Mesothelial cell of epicardium (in vitro differentiated cells): ENCODE measurements at places on chromosomes 7 and 10. TPM values are rescaled to one million over a fixed set of nuclear protein-coding genes. Genes with fewer than 3 reads are reported as not detected.
A peak's percentile ranks its signal among the peaks of the same experiment; 100 is the strongest.

DNA sequence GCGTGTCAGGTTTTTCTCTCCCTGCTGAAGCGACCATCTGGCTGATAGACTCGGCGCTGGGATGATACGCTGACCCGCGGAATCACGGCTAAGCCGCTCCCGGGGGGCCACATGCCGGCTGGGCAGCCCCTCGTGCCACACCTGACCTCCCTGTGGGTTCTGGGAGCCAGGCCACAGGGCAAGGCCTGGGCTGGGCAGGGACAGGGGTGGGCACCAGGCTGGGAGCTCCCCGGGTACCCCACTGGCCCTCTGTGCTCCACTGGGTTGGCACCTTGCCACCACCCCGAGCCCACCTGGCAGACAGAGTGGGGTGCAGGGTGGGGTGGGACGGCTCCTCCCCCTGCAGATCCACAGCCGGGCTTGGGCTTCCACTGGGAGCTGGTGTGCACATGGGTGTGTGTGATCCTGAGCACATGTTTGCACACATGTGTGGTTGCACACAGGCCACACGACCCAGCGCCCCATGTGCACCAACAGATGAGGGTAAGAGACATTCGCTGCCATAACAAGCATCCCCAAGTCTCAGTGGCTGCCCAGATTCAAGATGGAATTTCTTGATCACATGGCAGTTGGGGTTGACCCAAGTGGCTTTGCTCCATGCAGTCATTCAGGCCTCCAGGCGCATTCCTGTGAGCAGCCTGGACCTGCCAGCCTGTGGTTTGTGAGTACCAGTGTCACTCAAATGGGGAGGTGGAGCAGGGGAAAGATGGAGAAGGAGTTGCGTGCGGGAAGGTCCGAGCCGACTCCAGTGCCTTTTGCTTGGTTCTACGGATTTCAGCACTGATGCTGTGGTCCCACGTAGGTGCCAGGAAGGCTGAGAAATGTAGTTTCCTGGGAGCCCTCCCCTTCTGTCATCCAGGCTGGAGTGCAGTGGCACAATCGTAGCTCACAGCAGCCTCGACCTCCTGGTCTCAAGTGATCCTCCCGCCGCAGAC, 79.7 kb downstream of the UNCX start:
- H3K4me3 ChIP-seq: no peak overlapping the region
- DNase-seq: no peak
- no peaks in the 10 kb centered on the region for H3K4me1 ChIP-seq
- H3K27ac ChIP-seq: no peak overlapping the region

DNA sequence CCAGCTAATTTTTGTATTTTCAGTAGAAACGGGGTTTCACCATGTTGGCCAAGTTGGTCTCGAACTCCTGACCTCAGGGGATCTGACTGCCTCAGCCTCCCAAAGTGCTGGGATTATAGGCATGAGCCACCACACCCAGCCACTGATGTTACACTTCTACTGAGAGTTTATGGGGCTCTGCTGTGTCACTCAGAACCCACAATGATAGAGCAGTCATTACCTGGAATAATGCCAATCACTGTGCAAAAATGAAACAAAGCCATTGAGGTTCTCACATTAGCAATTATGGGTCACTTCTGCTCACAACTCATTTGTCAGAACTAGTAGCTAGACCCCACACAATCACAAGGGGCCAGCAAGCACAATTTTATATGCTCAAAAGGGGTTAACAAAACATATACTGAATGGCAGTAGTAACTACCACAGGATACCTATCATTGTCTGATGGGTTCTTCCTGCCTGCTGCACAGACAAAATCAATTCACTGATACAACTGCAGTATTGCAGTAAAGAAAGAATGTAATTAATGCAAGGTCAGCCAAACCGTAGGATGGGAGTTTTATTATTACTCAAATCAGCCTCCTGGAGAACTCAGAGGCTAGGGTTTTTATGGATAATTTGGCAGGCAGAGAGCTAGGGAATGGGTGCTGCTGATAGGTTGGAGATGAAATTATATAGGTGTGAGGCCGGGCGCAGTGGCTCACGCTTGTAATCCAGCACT, 72.1 kb upstream of the TRIM24 start:
- H3K4me1 ChIP-seq: peaks cover 4% of the 10 kb centered on the region
- H3K27ac ChIP-seq: no peak overlapping the region
- DNase-seq: no peak
- no peak overlapping the region for H3K4me3 ChIP-seq

DNA sequence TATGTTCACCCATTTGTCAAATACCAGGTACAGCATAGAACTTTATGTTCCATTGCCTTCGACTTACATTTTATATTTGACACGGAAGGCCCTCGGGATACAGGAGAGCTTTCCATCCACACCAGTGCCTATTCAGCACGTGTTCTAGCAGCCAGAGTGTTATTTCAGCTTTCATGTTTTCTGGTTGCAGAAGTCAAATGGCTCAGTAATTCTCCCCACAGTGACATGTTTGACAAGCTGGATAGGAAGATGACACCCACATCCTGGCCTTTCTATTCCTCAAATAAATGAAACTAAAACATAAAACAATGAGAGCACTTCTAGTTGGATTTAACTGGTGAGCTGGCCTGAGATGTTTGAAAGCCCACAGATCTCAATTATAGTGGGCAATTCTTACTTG, 173.4 kb downstream of the SORCS1 start:
- no peak overlapping the region for H3K4me3 ChIP-seq
- H3K27me3 ChIP-seq: peaks cover 7% of the 10 kb centered on the region
- H3K36me3 ChIP-seq: no peaks in the 10 kb centered on the region
- no peak for DNase-seq
- H3K27ac ChIP-seq: no peak overlapping the region
- no peaks in the 10 kb centered on the region for H3K4me1 ChIP-seq

DNA sequence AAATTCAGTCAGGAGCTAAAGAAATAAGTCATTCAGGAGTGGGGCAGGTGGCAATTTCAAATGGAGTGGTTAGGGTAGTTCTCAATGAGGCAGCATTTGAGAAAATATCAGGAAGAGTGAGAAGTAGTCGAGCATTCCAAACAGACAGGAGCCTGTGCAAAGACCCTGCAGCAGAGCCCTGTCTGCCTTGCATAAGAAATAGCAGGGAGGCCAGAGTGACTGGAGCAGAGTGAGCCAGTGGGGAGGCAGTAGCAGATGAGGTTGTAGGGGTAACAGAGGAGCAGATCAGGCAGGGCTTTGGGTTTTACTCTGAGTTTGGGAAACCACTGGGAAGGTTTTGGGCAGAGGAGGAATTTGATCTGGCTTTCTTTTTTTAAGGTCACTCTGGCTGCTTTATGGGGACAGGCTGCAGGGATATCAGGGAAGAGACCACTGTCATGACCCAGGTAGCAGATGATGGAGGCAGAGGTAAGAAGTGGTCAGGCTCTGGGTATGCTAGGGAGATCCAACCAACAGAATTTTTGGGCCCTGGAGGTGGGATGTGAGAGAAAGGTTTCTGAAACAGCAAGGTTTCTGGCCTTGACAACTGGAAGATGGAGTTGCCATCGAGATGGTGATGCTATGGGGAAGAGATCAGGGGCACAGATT, 1.3 kb upstream of the BLVRA start:
- H3K27me3 ChIP-seq: peaks cover 30% of the 10 kb centered on the region
- DNase-seq: no peak
- no peaks in the 10 kb centered on the region for H3K36me3 ChIP-seq
- H3K4me3 ChIP-seq: peak overlapping the region; percentile 75
- no peak overlapping the region for H3K27ac ChIP-seq

Gene RADIL
- total RNA-seq: 3.3 to 4.2 TPM (median 4.0 TPM) in 3 replicates

DNA sequence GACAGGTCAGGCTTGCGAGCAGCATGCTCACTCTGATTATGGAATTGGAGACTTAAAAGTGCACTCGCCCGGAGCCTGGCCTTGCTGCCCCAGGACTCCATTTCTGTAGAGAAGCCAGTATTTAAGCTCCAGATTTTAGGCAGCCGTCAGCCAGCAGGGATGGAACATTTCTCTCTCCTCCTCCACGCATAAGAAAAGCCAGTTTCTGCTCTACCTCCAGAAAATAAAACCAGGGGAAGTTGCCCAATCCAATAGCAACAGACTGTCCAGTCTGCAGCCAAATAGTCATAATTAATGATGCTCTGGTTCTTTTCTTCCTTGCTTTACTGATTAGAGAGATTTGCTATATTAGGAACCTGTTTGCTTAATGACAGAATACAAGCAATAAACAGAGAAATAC, 203.2 kb downstream of the GFRA1 start:
- H3K27me3 ChIP-seq: no peaks in the 10 kb centered on the region
- no peak for DNase-seq
- peak overlapping the region; percentile 57 for H3K27ac ChIP-seq

DNA sequence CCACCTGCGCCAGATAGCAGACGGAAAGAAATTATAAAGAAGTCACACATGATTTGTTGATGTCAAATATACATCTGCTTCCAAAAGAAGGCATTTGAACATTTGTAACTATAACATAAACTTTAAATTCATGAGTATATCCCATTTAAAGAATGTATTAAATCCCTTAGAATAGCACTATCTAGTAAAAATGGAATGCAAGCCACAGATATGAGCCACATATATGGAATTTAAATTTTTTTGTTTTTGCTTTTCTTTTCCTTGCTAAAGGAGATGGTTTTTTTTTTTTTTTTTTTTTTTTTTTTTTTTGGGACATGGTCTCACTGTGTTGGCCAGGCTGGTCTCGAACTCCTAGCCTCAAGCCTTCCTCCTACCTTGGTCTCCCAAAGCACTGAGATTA, 730.8 kb downstream of the PHTF2 start:
- no peaks in the 10 kb centered on the region for H3K4me1 ChIP-seq
- no peak overlapping the region for H3K27ac ChIP-seq
- no peak overlapping the region for H3K4me3 ChIP-seq
- H3K36me3 ChIP-seq: no peaks in the 10 kb centered on the region
- H3K27me3 ChIP-seq: peaks cover 30% of the 10 kb centered on the region
- DNase-seq: no peak

Gene PIK3CG
- 0.07 to 0.11 TPM (median 0.09 TPM) in 3 replicates for total RNA-seq

GRCh38 chr10:13858709-13859108, 271.9 kb downstream of the PRPF18 start:
- H3K4me3 ChIP-seq: no peak overlapping the region
- no peaks in the 10 kb centered on the region for H3K27me3 ChIP-seq
- no peak for DNase-seq
- H3K27ac ChIP-seq: no peak overlapping the region

- H3K36me3 ChIP-seq: no peaks in the 10 kb centered on the region
- no peak overlapping the region for H3K27ac ChIP-seq
- H3K27me3 ChIP-seq: peaks cover 11% of the 10 kb centered on the region
- no peak for DNase-seq
- H3K4me1 ChIP-seq: peaks cover 6% of the 10 kb centered on the region
Measured at GRCh38 chr7:133155146-133155545, 73.3 kb upstream of the CHCHD3 start.

Gene MBL2
- total RNA-seq: not detected in 3 replicates

DNA sequence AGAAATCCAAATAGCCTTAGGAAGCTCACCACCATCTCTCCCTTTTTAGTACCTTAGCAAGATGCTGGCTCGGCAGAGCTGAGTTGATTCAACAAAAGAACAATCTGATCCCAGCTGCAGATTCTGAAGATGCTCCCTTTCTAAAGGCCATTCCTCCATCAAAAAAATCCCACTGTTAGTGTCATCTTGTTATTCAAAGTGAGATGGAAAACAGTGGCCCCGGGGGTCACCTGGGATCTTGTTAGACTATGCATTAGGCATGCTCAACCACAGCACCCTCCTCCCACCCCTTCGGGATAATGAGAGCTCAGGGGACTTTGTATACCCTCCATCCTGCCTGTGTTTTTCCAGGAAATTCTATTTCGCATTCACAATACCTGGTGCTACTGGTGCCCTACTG, 2.4 kb downstream of the NCAPG2 start:
- H3K36me3 ChIP-seq: peaks cover 7% of the 10 kb centered on the region
- H3K27me3 ChIP-seq: no peaks in the 10 kb centered on the region
- H3K4me1 ChIP-seq: peaks cover 18% of the 10 kb centered on the region
- H3K27ac ChIP-seq: no peak overlapping the region

DNA sequence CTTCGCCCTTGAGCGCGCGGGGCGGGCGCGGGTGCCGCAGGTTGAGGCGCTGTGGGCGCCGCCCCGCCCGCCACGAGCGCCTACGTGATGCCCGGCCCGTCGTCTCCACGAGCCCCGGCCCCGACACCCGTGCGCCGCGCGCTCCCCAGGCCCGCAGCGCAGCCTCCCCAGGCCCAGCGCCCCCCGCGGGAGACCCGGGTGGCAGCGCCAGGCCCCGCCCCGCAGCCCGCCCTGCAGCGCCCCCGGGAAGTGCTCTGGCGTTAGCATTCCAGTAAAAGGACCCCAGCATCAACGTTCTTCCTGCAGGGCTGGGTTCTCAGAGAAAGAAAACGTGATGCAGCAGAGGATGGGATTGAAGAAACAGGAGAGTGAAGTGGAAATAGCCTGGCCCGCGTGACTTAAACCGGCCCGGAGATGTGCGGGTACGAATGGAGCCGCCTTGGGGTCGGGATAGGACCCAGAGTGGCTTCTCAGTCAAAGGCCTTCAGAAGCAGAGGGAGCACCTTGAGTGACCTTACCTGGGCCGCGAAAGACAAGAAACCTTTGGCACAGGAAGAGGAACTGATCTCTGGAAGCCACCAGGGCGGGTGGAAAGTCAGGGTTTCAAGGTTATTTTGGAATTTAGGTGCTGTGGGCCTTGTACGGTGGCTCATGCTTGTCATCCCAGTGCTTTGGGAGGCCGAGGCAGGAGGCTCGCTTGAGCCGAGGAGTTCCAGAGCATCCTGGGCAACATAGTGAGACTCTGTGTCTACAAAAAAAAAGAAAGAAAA, 1.8 kb downstream of the PFKP start:
- H3K4me1 ChIP-seq: peaks cover 22% of the 10 kb centered on the region
- H3K27me3 ChIP-seq: peaks cover 25% of the 10 kb centered on the region
- peak overlapping the region; percentile 87 for H3K4me3 ChIP-seq
- H3K36me3 ChIP-seq: peaks cover 3% of the 10 kb centered on the region
- peak overlapping the region; percentile 61 for H3K27ac ChIP-seq

Gene PSD
- total RNA-seq: 12.4 to 14.3 TPM (median 13.4 TPM) in 3 replicates

DNA sequence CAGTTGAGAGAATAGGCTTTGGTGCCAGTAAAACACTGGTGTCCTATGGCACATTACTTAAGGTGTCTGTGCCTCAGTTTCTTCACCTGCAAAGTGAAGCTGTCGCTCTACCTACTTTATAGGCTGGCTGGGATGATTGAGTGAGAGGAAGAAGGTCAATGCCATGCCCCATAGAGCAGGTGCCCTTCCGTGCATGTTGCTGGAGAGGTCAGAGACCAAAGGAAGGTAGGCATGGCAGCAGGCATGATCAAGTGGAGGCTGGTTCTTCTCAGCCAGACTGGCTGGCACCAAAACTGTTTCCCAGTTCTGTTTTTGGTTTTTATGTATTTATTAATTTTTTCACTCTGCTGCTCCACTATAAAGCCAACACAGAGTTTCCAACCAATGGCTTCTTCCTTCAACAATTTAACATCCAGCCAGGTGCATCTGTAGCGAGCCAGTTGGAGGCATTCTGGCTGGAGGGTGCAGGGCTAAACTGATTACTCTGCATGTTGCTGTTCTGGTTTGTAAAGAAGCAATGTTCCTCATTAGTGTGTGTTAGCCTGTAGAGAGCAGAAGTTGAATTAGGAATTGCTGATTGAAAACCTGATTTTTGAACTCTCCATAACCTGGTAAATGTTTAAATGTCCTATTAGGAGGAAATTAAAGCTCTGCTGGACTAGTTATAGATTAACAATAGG, 144.3 kb upstream of the TNS3 start:
- H3K4me3 ChIP-seq: no peak overlapping the region
- no peaks in the 10 kb centered on the region for H3K36me3 ChIP-seq
- DNase-seq: no peak
- peak overlapping the region; percentile 97 for H3K27ac ChIP-seq

Gene DNAAF5
- total RNA-seq: 33.9 to 39.0 TPM (median 36.9 TPM) in 3 replicates

- H3K4me3 ChIP-seq: no peak overlapping the region
- H3K27me3 ChIP-seq: peaks cover 14% of the 10 kb centered on the region
- H3K27ac ChIP-seq: no peak overlapping the region
- no peaks in the 10 kb centered on the region for H3K4me1 ChIP-seq
- no peaks in the 10 kb centered on the region for H3K36me3 ChIP-seq
- DNase-seq: no peak
Measured at GRCh38 chr10:129253865-129254179, 213.2 kb upstream of the MGMT start.
